Stomach (tissue), 19 donors: ENCODE measurements at places on chromosomes 1 and 21.

DNA sequence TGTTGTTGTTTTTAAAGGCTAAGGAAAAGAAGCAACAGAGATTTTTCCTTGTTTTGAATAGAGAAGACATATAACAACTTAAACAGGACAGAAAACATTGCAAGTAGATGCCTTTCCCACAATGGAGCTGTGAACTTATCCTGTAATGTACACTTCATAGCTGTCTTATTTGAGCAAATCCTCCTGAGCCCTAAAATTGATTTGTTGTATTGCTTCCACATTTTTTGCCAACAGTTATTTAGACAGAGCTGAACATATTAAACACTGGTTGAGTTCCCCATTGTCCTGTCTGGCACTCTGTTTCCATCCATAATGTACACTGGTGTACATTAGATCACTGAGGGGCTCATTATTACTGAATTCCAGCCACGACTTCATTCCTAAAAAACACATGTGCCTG lies 32.2 kb downstream of the CACHD1 start:
- no peak for DNase-seq

- no peak for DNase-seq
Observed at GRCh38 chr1:41380195-41380594, 19.0 kb downstream of the FOXO6 start.

DNA sequence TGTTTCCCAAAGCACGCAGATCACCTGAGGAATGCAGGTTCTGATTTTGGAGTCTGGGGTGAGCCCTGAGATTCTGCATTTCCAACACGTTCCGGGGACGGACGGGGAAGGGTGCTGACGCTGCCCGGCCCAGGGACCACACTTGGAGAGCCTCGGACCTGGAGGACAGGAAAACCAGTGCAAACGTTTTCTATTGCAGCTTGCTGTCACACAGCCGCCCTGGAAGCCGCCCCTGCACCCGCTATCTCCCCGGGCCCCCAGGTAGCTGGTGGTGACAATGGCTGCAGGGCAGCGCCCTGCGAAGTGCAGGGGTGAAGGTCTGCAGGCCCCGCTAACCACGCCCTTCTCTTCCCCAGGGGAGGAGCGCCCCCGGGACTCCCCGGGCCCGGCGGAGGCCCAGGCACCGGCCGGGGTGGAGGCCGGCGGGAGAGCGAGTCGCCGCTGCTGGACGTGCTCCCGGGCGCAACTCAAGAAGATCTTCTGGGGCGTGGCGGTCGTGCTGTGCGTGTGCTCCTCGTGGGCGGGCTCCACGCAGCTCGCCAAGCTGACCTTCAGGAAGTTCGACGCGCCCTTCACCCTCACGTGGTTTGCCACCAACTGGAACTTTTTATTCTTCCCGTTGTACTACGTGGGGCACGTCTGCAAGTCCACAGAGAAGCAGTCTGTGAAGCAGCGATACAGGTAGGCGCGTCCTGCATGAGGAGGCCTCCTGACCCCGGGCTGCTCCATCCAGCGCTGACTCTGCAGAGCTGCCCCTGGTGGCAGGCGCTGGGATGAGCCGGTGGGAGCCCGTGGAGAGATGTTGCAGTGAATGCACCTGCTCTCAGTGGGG lies 142.0 kb upstream of the COA6 start:
- peak; percentile 11 for DNase-seq

DNA sequence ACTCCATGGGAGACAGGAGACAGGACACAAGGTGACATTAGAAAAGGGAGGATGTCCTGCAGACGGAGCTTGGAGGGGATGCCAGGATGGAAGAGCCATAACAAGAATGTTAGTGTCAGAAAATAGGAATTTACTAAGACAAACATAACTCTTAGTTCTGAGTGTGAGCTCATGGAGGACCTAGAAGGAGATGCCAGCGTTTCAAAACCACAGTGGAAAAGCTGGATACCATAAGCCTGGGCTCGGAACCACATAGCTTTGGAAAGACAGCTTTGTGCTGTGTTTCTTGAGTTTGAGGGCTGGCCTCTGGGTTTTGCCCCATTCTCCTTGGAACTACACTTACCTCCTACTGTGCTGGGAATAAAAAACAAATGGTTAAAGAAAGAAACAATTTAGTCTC lies 128.4 kb downstream of the S1PR1 start:
- DNase-seq = no peak

DNA sequence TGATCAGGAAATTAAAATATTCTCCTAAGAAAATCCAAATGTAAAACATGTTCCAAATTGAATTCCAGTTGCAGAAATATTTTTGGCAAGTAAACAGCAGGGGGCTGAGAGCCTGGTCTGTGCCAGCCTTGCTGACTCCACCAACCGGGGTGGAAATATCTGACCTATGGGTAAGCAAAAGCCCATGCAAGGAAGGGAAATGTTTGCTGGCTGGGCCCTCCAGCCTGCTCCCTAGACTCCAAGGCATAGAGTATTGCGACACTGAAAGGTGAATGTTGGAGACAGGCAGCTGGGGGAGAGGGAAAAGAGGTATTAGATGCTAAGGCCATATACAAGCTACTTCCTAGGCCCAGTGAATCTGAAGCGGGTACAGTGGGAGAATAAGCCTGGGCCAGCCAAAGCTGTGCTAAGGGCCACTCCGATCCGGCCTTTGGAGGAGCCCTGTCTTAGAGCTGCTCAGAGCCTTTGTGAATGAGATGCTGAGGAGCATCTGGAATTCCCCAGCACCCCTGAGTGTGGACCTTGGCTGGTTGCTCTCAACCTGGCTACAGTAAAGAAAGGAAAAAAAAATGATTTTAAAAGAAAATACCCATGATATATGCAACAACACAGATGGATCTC lies 24.9 kb upstream of the ATP1B1 start:
- no peak for DNase-seq

GRCh38 chr1:22241811-22242210 lies 98.9 kb upstream of the WNT4 start:
- DNase-seq = no peak

- peak; percentile 73 for DNase-seq
Observed at GRCh38 chr1:24558902-24559791, 3.3 kb downstream of the NCMAP start.

GRCh38 chr1:229230893-229231753 lies 39.8 kb upstream of the RAB4A start:
- no peak for DNase-seq

GRCh38 chr1:201726700-201727099 lies 102.3 kb upstream of the IPO9 start:
- DNase-seq = no peak

DNA sequence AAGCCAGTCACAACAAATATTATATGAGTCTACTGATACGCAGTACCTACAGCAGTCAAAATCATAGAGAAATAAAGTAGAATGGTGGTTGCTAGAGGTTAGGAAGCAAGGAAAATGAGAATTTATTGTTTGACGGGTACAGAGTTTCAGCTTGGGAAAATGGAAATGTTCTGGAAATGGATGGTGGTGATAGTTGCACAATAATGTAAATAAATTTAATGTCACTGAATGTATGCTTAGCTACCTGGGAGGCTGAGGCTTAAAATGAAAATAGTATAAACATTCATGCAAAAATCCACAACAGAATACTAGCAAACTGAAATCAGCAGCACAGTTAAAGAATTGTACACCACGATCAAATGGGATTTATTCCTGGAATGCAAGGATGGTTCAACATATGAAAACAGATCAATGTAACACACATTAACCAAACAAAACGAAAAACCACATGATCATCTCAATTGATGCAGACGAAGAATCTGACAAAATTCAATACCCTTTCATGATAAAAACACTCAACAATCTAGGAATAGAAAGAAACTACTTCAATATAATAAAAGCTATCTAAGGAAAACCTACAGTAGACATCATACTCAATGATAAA lies 10.7 kb downstream of the TUT4 start:
- no peak for DNase-seq

DNA sequence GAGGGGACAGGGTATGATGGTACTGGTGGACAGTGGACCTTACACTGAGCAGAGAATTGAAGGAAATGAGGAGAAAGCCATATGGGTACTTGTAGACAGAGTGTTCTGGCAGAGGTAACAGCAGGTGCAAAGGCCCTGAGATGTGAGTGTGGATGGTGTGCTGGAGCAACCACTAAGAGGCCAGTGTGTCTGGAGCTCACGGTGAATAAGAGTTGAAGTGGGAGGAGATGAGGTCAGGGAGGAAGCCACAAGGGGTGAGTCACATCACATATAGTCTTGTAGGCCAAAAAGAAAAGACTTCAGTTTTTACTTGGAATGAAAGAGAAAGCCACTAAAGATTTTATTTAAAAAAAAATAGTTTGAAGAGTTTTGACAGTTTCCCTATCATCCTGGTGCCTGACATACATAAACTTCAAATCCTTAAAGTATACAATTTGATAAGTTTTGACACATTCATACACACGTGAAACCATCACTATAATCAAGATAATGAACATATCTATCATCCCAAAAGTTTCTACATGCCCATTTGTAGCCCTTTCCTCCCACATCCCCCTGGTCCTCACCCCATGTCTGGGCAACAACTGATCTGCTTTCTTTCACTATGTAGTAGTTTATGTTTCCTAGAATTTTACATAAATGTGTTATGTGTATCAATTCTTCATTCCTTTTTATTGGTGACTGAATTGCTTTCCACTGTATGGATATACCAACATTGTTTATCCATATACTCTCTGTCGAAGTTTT lies 148.4 kb downstream of the GPATCH2 start:
- no peak for DNase-seq

DNA sequence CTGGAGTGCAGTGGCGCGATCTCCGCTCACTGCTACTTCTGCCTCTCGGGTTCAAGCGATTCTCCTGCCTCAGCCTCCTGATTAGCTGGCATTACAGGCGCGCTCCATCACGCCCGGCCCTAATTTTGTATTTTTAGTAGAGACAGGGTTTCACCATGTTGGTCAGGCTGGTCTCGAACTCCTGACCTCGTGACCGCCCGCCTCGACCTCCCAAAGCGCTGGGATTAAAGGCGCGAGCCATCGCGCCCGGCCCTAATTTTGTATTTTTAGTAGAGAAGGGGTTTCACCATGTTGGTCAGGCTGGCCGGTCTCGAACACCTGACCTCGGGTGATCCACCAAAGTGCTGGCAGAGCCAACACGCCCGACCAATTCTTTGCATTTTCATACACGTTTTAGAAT lies 48.0 kb upstream of the LCE5A start:
- DNase-seq = no peak

- DNase-seq = no peak
Observed at GRCh38 chr1:97693601-97694000, 227.2 kb downstream of the DPYD start.

DNA sequence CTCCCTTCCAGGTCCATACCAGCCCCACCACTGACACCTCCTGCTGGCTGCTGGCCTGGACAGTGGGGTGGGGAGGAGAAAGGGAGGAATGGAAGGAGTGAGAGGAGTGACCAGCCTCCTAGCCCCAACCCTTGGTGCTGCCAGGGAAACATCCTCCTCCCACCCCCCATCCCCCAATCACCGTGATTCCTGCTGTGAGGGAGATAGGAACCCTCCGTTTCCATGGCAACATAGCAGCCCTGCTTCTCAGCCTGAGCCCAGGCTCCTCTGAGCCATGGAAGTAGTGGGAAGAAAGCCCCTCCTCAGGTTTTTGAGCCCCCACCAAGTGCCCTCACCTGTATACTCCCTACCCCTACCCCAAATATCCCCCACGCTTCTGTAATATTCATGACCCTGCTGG lies 44.4 kb upstream of the SCMH1 start:
- no peak for DNase-seq

DNA sequence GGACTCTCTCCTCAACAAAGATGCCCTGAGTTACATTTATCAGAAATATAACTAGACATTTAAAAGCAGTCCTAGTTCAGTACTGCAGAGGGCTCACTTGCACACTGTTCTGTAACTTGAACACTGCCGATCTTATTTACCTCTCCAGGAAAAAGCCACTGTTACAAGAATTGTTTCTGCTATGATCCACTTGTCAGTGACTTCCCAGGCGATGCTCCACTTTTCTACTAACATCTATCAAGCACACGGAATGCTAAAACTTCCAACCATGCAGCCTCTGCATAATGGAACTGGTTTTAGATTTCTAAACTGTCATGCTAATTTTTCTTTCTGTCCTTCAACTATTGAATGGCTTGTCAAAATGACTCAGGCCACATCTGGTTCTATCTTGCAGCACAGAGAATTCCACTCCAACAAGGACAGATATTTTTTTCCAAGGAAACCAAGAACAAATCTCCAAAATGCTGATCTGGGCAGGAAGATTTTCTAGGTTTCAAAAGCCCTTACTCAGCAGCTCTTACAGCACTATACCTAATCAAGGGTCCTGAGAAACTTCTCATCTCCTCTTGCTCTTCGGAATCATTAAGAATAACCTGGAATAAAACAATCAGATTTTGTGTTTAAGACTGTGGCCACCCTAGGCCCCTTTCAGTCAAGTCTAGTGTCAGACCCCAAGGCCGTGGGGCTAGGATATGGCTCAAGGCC lies 9.9 kb downstream of the SEC16B start:
- peak; percentile 54 for DNase-seq

DNA sequence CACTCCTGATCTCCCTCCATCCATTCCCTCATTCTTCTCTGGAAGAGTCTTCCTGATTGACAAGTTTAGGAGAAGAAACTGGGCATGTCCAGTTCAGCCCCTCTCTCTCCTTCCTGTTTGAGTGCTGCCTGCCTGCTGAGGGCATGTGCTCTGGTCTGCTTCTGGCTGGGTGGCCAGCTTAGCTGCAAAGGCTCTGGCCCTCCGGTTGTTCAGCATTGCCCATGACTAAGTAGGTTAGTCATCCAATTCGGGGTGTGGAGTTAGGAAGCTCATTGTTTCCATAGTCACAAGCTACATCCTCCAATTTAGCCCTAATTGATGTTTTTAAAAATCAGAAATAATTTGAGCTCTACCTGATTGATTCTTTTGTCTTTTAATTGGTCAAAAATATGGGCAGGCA lies 25.6 kb upstream of the PLA2G2E start:
- DNase-seq = no peak

DNA sequence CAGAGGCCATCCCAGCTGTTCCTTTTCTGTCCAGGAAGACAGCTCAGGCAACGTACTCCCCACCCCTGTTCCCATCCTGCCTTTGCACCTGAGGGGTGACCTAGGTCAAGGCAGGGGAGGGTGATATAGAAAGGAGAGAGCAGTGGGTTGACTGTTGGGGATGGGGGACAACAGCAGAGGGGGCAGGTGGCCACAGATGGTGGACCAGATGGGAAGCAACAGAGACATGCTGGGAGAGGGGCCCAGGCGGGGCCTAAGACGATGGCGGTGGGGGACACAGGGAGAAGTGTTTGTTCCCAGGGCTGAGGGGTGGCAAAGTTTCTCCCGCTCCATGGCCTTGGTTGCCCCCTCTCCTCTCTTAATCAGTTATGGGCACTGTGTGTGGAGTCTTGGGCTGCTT lies 6.3 kb downstream of the CELSR2 start:
- no peak for DNase-seq

- DNase-seq = no peak
Observed at GRCh38 chr1:111961016-111961415, 28.5 kb downstream of the KCND3 start.

GRCh38 chr1:234775477-234776246 lies 165.7 kb upstream of the IRF2BP2 start:
- DNase-seq = peak; percentile 25

- no peak for DNase-seq
Observed at GRCh38 chr1:246577082-246577719, 10.9 kb downstream of the CNST start.
